Right atrium auricular region (tissue), 2 donors: ENCODE measurements at places on chromosomes 11 and 22. TPM values are rescaled to one million over a fixed set of nuclear protein-coding genes. Genes with fewer than 3 reads are reported as not detected.

GRCh38 chr22:19223110-19223509, 44.6 kb upstream of the SLC25A1 start:
- no peak for DNase-seq

The HBB gene
- total RNA-seq, result 1,650 TPM

GRCh38 chr11:88469561-88470225, 132.2 kb upstream of the CTSC start:
- DNase-seq, result no peak

The ZP1 gene
- not detected for total RNA-seq

DNA sequence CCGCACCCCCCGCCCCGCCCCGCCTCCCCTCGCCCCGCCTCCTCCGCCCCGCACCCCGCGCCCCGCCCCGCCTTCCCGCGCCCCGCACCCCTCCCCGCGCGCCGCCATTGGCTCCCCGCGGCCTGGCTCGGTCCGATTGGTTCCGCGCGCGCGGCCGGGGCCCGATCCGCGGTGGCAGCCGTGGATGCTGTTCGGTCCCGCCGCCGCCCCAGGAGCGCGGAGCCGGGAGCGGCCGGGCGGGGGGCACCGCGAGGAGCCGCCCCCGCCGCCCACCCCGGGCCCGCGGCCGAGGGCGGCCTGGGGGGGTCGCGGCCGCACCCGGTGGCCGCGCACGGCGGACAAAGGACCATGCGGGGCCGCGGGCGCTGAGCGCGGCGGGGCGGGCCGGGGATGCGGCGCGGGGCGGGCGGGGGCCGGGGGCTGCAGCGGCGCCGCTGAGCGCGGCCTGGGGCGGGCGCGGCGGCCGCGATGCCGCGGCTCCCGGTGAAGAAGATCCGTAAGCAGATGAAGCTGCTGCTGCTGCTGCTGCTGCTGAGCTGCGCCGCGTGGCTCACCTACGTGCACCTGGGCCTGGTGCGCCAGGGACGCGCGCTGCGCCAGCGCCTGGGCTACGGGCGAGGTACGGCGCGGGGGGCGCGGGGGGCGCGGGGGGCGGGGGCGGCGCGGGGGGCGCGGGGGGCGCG, at the start of gene B4GALNT4:
Gene B4GALNT4, plus strand, starts transcription at position 164 of the 683 bp plus-strand sequence. Its CDS starts 305 bp downstream, at position 469.
- DNase-seq, result no peak

GRCh38 chr22:20430720-20431510, 6.7 kb downstream of the SCARF2 start:
- peak; percentile 56 for DNase-seq

The PRDM10 gene
- 4.3 TPM for total RNA-seq

DNA sequence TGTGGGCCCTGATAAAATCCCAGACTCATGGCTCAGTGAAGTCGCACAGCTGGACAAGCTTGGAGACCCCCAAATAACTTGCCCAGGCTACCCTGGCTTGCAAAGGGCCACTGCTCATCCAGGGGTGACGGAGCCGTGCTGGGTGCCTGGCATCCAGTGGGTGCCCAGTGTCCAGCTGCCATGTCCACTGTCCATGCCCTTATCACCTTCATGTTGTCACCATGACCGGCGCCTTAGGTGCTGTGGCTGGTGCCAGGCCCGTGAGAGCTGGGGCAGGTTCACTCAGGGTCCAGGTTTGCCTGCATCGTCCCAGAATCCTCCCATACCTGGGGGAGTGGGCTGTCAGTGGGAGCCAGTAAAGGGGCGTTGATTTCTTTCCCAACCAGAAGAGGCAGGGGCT, 57.4 kb downstream of the LRP5 start:
- no peak for DNase-seq

The RIBC2 gene
- total RNA-seq, result not detected

GRCh38 chr11:14384338-14384737, 25.4 kb upstream of the RRAS2 start:
- no peak for DNase-seq

GRCh38 chr11:75029836-75030631, 41.3 kb downstream of the NEU3 start:
- DNase-seq, result peak; percentile 34

DNA sequence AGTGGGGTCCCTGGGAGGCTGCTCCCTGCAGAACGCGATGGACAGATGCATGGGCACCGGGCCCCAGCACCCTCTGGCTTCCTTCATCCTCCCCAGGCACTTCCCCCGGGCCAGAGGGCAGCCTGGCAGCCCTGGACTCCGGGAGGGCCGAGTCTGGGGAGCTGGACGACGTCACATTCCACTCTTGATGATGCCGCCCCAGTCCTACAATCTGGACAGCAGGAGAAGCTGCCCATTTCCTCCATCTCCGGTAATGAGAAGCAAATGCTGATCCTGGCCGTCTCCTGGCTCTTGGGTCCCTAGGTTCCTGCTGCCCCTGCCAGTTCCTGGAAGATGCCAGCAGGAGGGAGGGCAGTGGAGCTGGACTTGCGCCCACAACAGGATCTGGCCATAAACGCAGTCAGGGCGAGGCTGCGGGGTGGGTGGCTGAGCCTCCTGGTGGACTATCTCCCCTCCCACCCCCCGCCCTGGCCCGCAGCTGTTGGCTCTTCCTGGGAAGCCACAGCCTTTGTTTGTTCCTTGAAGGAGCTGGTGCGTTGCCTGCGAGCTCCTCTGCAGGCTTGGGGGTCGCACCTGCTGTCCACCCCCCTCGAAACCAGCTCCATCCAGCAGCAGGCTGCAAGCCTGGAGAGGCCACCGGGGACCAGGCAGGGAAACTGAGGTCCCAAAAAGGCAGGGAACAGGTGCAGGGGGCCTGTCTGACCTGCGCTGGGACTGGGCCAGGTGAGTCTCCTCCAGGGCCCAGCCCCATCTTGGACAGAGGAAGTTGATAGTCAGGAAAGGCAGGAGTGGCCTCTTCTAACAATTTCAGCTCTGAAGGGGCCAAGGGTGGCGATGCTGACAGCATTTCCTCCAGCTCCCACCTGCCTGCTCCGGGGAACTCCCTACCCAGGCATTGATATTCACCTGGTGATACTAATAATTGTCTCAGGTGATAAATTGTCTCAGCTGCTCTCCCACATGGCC, 17.9 kb upstream of the MUC6 start:
- no peak for DNase-seq

The OR5AS1 gene
- not detected for total RNA-seq
